Stimulated activated CD8-positive, alpha-beta memory T cell treated with anti-CD3 and anti-CD28 coated beads, Interleukin-12 subunit alpha, Interleukin-12 subunit beta, amount 100 ng/mL, for 1 hour (primary cell): ENCODE measurements at places on chromosomes 11 and 22.

DNA sequence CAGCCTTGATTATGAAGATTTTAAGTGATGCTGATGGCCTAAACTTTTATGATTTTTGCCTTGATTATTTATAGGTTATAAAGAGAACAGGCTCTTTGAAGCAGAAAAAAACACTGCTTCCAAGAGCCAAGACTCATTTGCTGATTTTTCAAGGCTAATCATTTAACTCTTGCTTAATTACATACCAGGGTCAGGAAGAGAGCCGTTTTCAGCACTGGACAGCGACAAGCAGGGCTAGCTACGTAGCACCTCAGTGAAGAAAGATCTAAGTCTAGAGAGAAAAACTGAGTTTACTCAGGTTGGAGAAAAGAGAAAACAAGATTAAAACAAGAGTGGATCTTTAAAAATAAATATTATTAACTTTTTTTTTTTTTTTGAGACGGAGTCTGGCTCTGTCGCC is 615.4 kb upstream of the B3GAT1 start:
- no peak for DNase-seq

GRCh38 chr11:76318744-76319384 is 62.1 kb downstream of the THAP12 start:
- peak; percentile 79 for DNase-seq

GRCh38 chr11:92850296-92850826 is 119.1 kb upstream of the MTNR1B start:
- DNase-seq, result no peak

DNA sequence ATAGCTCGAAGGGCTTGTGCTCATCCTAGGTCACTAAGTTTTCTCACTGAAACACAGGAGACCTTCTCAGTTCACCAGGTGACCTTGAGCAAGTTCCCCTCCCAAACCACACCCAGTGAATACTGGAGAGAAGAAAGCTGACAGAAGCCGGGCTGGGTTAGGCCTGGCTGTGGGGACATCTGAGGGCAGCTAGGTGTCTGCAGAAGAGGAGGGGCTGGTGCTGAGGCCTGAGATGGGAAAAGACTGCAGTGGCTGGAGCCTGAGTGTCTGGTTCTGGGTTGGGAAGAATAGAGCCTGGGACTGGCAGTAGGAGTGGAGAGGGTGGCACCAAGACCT is 602 bp upstream of the INPP5J start:
- DNase-seq, result no peak

- no peak for DNase-seq
Observed at GRCh38 chr11:64741375-64742086, 2.4 kb downstream of the RASGRP2 start.

- no peak for DNase-seq
Observed at GRCh38 chr11:102252339-102252891, 64.9 kb upstream of the BIRC3 start.

DNA sequence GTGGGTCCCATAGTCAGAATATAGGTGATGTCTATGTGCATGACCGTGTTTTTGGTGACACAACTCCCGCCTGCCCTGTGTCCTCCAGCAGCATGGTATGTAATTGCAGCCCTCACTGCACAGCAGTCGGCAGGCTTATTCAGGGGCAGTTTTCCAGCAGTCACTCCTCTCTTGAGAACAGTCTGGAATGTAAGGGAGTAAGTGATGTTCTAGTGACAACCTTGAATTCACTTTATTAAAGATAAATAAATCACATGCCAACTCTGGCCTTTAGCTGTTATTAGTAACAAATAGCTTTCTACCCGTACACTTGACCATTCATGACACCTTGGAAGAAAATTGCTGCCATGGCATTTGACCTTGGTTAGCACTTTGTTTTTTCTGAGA is 27.9 kb downstream of the ZNRF3 start:
- DNase-seq, result no peak

GRCh38 chr22:31561238-31561887 is 65.0 kb downstream of the SFI1 start:
- DNase-seq, result no peak

GRCh38 chr11:126345759-126346585 is 9.5 kb upstream of the ST3GAL4 start:
- no peak for DNase-seq

- no peak for DNase-seq
Observed at GRCh38 chr11:26621132-26621531, 49.1 kb upstream of the MUC15 start.

- DNase-seq, result no peak
Observed at GRCh38 chr22:40665312-40665711, 14.0 kb upstream of the MCHR1 start.

DNA sequence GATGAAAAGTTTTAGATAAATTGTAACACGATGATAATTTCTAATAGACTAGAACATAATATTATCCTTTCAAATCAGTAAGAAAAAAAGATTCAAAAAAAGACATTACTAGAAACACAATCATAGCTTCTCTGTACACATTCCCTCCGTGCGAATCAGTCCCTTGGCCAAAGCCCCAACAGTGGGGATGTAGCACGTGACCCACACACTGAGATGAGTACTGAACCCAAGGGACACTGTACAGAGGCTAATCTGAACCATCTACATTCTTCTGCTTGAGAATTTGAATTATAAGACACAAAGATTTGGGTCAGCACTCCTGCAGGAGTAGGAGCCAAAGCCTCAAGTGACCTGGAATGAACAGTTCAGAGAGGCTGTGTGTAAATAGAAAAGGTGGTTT is 353.7 kb downstream of the INSC start:
- no peak for DNase-seq

GRCh38 chr11:24163146-24163545 is 333.7 kb upstream of the LUZP2 start:
- DNase-seq, result no peak

DNA sequence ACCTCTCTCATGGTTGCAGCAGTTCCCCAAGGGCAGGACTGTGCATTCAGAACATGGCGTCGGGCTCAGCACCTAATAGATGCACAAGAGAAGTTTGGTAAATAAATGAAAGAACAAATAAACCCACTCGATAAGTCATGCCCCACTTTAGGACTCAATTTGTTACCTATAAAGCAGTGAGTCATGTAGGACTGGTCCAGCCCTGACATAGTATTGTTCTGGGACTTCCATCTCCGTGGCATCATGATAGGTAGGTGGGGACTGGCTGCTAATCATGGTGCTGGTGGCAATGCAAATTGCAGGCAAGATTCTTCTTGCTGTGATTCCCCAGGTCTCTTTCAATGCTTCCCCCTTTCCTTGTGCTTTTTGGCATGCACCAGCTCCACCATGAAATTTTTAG is 118.2 kb upstream of the CSNK2A3 start:
- no peak for DNase-seq

DNA sequence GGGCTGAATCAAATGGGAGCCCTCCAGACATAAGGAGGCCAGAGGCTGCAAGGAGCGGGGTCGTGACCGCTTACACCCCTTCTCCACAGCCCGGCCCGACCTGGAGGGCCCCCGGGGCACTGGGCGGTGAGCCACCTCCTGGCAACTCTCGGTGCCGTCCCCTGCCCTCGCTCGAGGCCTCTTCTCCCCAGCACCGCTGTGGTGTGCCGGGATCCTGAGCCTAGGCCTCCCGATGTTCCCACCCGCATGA is 432 bp upstream of the GP1BB start:
- no peak for DNase-seq

DNA sequence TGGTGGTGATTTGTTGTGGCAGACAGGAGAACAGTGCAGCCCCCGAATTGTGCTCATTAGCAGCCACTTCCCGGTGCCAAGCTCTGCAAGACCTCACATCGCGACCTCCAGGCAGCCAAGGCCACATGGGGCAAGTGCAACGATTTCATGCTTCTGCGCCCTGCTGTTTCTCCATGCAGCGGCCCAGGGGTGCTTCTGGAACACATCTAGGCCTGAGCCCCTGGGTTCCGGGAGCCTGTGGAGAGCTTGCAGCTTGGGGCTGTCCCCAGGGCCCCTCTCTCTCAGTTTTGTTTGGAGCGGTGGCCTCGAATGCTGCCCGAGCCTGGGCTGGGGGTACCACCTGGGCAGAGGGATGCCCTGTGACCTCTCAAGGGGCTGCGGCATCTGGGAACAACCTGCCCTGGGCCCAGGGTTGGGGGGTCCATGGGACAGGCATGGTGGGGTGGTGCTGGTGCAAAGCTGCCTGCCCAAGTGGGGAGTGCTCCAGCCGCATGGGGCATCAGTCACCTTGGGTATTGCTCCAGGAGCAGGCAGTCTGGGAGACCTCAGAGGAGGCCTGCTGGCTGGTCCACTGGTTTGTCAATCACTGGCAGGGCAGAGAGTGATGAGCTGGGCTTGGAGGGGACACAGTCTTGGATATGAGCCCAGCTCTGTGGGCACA is 51.9 kb downstream of the TPCN2 start:
- DNase-seq, result no peak

DNA sequence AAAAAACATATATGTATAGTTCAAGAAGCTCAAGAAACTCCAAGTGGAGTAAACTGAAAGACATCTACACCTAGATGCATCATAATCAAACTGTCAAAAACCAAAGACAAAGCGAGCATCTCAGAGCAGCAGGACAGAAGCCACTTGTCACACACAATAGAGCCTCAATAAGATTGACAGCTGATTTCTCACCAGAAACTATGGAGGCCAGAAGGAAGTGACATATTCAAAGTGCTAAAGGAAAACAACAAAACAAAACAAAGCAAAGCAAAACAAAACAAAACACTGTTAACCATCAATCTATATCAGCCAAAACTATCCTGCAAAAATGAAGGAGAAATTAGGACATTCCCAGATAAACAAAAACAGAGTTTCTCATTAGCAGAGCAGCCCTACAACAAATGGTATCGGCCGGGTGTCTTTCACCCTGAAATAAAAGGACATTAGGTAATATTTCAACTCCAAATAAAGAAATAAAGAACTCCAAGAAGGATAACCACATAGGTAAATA is 65.8 kb upstream of the SEPTIN5 start:
- DNase-seq, result no peak

- no peak for DNase-seq
Observed at GRCh38 chr11:10302359-10302743, 2.5 kb upstream of the ADM start.

- peak; percentile 80 for DNase-seq
Observed at GRCh38 chr22:31630331-31631329, 31.4 kb downstream of the PISD start.

- no peak for DNase-seq
Observed at GRCh38 chr22:42443240-42444076, 11.3 kb upstream of the NFAM1 start.

DNA sequence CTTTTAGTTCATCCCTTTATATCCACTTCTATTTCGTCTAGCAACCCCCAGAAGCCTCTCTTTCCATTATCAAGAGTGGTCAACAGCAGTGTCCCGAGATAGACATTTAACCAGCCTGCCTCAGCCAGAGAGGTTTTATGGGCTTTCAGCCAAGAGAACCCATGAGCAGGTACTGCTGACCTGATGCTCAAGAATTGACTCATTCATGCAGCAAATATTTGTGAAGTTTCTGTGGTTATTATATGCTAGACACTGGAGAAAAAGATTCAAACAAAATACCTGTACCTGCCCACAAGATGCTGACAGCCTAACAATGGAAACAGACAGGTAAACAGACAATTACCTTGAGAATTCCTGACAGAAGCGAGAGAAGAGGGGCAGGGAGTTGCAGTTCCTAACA is 9.7 kb upstream of the LRRC55 start:
- no peak for DNase-seq

DNA sequence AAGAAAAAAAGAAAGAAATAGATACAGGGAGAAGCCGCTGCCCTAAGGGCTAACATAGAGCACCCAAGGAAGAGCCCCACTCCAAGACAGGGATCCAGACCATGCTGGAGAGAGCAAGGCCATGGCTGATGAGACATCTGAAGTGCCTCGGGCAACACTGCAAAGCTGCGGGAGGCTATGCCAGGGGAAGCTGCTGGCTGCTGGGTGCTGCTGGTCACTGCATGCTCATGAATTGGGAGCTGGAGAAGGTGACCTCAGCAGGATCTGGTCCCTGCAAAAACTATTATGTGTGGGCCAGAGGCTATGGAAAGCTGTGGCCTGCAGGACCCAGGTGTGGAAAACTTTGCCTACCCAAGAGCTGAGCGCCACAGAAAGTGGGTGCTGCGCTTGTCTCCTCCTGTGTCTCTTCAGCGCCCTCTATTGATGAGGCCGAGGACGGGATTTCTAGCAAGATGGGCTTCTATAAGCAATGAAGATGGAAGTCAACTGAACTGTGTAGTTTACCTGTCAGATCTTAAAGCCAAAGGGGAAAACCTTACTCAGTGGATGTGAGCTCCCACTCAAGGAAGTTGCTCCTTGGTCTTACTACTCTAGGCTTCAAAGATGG is 17.3 kb upstream of the SLC29A2 start:
- peak; percentile 52 for DNase-seq

DNA sequence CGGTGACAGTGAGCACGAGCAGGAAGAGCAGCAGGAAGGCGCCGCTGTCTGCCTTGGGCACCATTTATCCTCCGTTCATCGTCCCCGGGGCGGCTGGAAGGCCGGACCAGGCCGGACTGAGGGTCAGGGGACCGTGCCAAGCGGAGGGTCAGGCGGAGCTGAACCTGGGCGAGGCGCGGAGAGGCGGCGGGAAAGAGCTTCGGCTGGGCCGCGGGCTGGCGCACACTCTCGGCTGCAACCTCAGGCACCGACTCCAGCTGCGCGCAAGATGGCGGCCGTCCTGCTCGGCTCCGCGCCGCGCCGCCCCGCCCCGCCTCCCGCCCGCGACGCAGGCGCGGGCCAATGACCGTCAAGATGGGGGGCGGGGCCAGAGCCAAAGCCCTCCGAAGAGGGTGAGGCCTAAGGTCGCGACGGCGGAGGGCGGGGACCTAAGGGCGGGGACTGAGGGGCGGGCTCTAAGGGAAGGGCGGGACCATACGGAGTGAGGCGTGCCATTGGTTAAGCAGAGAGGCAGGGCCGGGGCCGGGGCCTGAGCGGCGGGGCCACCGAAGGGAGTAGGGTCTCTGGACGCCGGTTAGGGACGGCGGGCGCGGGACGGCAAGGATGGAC is at the start of gene DGCR2:
Gene DGCR2 (minus strand): TSS at position 270 of the 609 bp plus-strand sequence. CDS start 206 bp downstream, at position 64.
- peak; percentile 94 for DNase-seq

DNA sequence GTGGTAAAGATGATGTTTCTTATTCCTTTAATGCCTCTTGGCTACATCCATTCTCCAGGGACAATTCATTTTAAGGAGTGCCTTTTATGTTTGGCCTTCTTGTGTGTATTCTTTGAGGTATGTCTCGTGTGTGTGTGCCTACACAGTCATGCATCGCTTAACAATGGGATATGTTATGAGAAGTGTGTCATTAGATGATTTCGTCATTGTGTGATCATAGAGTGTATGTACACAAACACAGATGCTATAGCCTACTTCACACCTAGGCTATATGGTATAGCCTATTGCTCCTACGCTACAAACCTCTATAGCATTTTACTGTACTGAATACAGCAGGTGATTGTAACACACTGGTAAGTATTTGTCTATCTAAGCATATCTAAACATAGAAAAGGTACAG is 23.0 kb downstream of the ZNF202 start:
- no peak for DNase-seq

- DNase-seq, result no peak
Observed at GRCh38 chr11:75894036-75894585, 79.1 kb downstream of the UVRAG start.

DNA sequence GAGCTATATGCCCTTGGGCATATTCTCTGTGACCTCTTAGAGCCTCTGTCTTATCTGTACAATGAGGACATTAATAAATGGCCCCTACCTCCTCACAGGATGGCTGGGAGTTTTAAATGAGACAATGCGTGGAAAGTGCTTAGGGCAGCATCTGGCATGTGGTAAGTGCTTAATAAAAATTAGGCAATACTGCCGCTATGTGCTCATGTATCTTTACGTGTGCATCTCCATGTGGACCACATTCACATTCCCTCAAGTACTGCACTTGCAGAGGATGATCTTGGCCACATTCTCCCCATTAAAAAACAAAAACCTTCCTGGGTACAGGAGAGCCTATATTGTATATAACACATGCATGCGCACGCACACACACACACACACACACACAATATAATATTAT is 19.1 kb upstream of the BSX start:
- no peak for DNase-seq

- DNase-seq, result no peak
Observed at GRCh38 chr22:33909911-33910310, 10.4 kb downstream of the LARGE1 start.
